ENCODE measurements at places on chromosomes 7 and 10.

GRCh38 chr7:143005632-143006260, 21.2 kb downstream of the OR9A2 start:
- DNase-seq: no peak

DNA sequence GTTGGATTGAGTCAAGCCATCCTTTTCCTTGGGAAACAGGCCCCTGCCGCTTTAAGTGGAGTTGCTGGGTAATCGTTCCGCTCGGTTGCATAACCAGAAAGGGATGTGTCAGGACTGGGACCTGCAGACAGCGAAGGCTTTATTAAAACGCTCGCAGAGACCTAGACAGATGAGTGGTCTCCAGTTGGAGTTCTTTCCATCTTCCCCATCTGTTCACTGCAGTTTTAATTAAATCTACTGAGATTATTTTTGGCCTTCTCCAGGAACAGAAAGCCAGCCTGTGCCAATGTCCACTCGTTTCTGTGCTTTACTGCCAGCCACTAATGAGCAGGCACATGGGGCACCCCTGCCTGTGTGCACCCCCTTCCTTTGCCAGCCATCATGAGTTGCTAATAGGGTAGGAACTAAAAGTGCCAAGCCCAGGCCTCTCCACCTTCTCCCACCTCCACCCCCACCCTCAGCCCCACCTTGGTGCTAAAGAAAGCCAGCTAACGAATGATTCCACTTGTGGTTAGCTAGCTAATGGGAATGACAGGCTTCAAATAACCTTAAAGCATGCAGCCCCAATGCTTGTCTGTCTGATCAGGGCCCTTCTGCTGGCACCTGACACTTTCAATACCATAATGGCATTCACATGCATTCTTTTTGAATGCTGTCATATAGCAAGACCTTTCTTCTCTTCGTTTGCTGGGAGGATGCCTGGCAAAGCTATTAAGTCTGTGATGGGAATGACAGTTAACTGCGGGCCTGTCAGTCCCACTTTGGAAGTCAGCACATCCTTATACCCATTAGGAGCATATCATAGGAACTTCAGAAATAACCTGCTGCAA, 556.8 kb upstream of the GALNT17 start:
- DNase-seq: peak; percentile 75

GRCh38 chr7:134669845-134670373, 23.3 kb downstream of the BPGM start:
- peak; percentile 89 for DNase-seq

DNA sequence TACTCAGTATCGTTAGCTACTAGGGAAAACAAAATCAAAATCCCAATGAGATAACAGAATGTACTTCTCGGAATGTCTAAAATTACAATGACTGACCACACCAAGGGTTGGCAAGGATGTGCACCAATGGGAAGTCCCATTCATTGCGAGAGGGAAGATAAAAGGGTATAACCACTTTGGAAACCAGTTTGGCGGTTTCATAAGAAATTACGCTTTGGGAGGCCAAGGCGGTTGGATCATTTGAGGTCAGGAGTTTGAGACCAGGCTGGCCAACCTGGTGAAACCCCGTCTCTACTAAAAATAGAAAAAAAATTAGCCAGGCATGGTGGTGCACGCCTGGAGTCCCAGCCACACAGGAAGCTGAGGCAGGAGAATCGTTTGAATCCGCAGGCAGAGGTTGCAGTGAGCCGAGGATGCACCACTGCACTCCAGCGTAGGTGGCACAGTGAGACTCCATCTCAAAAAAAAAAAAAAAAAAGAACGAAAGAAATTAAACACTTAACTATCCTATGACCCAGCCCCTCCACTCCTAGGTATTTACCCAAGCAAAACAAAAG, 7.6 kb downstream of the HACD1 start:
- no peak for DNase-seq

- DNase-seq: no peak
These were observed 110.4 kb downstream of the RBM20 start for GRCh38 chr10:110754375-110755105.

DNA sequence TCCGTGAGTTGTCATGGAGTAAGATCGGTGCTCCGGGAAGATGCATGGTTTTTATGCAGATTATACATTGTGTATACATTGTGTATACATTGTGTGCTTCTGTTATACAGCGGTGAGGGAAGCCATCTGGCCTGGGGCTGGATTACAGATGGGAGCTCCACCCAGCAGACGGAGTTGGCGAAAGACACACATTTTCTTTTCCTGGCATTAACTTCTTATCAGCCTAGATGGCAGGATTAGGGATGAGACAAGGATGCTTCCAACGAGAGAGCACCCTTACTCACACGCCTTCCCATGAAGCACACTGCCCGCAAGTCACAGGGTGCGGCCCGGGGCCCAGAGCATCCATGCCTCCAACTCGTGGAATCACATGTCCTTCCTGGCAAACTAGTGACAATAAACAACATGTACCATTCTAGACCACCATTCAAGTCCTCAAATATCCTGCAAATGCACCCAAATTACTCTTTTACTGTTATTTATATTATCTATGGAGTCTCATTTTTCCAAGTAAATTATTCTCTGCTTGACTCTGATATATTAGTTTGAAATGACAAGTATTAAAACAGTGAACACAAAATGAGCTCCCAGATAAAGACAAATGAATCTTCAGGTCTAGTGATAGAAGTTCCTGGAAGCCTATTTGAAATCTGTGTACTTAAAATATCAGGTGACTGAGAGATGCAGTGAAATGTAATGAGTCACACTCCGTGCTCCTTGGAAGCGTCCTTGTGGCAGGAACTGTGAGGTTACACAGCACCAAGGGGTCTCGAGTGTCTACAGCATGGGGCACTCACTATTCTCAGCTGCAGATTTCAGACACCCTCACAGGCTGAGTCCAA, 29.8 kb upstream of the PPP2R2D start:
- DNase-seq: no peak

DNA sequence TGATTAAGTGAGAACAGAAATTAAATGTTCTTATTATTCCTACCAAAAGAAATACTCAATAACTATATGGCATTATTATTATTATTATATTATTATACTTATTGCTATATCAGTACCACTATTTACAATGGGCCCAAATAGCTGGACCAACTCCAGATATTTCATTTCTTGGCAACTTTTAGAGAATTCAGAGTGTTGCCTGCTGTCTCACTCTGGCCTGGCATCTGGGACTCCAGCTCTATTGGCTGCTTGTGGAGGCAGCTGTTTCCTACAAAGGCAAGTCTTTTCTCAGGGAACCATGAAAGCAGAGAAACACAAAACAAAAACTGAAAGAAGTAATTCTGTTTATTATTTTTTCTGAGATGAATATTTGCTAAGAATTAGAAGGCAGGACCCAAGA, 105.1 kb upstream of the SORCS1 start:
- no peak for DNase-seq

DNA sequence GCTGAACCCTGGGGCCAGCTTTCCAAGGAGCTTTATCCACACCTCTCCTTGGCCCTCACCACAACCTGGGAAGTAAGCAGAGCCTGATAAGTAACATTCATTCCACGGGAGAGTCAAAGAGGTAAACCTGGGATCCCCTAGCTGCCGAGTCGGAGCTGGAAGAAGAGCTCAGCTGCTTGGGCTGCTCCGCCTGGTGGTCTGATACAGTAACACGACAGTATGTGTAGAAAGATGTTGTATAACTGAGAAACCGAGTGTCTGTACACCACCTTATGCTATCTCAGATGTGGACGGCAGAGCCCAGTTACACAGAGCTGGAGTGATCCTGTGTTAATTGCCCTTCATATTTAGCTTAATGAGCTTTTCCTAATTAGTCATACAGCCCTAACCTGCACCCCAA, 151.3 kb upstream of the KMT2E start:
- no peak for DNase-seq

DNA sequence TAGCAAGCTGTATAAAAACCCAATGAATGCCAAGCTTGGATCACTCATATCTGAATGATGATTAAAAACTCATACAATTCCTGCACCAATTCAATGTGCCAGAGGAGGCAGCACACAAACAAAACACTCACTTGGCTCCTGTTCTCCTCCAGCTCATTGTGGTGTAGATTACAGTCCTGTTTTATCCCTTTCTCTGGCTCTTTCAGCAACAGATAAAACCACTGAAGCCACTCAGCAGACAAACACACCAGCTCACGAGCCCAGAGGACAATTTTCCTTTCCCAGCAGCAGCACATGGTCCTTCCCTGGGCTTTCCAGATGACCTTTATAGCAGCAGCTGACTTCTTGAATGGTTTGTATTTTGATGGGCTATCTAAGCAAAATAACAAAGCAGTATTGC, 107.3 kb upstream of the STARD3NL start:
- DNase-seq: no peak

DNA sequence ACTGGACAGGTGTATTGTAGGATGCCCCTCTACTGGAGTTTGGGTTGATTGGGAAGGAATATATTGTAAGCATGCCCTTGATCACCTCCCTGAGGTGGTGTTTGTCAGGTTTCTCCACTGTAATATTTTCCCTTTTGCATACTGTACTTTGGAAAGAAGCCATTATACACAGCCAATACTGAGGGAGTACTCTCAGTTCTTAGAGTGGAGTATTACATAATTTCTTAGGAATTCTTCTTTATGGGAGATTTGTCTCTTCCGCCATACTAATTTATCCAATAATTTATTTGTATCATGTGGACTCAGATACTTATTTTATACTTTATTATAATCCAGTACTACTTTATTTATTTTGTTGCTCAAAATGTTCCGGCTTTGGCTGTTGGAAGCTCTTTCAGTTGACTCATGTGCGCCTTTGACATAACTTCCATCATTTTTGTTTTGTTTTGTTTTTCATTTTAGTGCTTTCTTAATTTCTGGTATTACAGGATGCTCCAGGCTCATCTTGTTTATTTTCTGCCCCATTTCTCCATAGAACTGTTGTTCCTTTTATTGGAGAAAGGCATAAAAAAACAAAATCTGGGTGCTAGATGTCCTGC, 29.7 kb downstream of the MKLN1 start:
- no peak for DNase-seq

GRCh38 chr10:30509508-30509907, 75.5 kb downstream of the MAP3K8 start:
- DNase-seq: no peak

GRCh38 chr10:114638821-114639625, 19.1 kb downstream of the ABLIM1 start:
- DNase-seq: peak; percentile 98

GRCh38 chr7:55588976-55589604, 16.8 kb upstream of the VOPP1 start:
- no peak for DNase-seq

DNA sequence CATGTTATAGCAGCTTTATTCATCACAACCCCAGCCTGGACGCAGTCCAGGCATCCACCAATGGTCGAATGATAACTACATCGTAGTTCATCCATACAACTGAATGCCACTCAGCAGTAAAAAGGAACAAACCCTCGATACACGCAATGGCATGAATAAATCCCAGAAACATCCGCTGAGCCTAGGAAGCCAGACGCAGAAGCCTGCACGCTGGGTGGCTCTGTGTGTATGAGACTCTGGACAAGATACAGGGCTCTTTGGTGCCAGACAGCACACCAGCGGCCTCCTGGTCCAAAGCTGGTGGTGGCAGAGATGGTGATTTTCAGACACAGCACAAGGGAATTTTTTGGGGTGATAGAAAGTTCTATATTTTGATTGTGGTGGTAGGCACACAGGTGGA, 10.0 kb upstream of the CRYGN start:
- DNase-seq: no peak

GRCh38 chr7:84248267-84248666, 53.7 kb upstream of the SEMA3A start:
- peak; percentile 40 for DNase-seq

DNA sequence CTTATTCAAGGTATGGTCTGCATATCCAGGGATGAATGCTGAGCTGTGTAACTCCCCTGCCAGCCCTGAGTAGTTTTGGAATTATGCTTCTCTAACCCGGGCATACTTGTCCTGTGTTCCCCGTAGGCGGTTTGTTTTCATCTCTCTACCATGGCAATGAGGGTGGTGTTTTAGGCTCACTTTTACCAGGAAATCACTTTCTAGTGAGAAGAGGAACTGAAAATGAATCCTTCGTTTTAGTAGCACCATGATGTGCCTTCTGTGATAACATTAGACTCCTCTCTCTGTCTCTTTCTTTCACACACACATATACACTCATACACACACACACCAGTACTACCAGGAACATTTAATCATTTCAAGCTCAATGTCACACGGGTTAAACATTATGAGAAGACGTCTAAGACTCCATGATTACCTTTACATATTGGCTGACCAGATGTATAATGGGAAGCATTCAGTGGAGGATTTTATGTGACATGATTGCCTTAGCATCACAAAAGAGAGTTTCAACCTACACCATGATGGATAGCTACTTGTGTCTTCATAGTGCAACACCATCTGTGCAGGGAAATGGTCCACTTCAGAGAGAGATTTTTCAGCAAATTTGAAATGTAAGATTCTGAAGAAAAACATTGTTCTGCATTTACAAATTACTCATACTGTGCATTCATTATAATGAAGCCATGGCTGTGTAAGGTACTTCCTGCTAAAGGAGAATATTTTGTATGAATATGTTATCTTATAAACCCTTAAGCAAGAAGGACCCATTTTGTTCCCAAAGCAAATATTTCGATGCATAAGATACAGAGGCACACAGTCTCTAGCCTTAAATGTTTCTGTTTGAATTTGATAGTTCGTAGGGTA, 31.0 kb upstream of the PFKP start:
- no peak for DNase-seq

- DNase-seq: no peak
These were observed 119.8 kb downstream of the SLIT1 start for GRCh38 chr10:97065686-97066660.

- DNase-seq: peak; percentile 18
These were observed 743 bp downstream of the RBM17 start for GRCh38 chr10:6089334-6090219.

DNA sequence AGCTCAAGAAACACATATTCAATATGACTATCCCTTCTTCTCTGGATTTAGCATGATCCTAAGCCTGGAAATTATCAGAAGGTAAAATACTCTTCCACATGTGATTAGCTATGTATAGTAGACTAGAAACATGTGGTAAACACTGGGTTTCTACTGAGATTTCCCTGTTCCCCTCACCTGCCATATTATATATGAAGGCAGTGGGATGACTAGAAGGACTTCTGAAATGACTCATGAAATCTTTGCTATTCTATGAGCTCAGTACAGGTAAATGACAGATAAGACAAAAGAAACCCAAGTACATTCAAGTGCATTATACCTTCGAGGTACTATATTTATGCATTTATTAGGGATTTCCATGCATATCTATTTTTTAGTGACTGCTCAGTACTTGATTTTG, 152.9 kb downstream of the DNAJB9 start:
- DNase-seq: no peak

DNA sequence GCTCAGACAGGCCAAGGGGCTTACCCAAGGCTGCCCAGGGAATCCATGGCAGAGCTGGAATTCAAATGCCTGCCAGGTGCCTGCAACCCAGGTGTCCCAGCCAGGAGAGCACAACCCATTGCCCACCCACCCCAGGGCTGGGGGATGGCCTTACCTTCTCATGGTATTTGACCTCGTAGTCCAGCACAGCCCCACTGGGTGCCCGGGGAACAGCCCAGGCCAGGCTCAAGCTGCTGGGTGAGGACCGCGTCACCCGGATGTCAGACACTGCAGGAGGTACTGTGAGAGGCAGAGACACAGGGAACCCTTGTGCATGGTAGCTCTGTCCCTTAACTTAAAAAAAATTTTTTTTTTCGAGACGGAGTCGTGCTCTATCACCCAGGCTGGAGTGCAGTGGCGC, 9.0 kb downstream of the EPHB4 start:
- DNase-seq: no peak
